ENCODE measurements at places on chromosomes 1 and 21. TPM values are rescaled to one million over a fixed set of nuclear protein-coding genes. Genes with fewer than 3 reads are reported as not detected.
A peak's percentile ranks its signal among the peaks of the same experiment; 100 is the strongest.

Gene OR2T11
- not detected for total RNA-seq

Gene TGFB2
- not detected for total RNA-seq

DNA sequence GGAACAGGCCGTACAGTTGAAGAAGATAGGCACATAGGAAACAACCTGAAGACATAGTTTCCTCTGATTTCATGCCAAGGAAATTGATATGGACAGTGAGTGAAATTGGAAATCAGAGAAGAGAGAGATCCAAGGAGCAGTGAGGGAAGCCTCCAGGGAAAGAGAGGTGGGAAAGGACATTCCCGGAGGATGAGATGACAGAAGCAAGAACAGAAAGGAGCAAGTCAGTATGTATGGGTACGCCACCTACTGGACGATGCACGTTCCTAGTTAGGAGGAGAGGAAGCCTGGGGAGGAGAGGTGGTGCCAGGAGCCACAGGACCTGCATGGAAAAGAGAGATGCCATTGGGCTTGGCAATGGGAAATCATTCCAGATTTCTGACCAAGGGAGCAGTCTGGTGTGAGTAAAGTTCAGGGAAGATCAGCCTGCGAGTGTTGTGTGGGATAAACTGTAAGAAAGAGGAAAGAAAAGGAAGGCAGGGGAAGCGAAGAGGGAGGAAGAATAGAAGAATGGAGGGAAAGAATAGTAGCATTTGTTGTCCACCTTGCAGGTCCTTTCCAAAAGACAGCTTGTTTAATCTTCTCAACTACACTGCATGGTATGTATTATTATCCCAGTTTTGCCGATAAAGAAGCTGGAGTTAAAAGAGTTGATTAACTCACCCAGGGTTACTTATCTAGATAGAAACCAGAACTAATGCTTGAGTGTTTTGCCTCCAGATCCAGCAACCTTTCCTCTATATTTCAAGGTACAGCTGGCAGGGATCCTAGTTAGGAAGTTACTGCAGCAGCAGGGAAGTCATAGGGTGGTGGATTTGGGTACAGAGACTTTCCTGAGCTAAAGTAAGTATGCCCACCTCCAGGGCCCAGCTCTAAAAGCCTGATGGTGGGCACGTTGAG lies 27.4 kb downstream of the C1orf116 start:
- ATAC-seq: no peak

- no peak for ATAC-seq
Measured at GRCh38 chr1:113278777-113279176, 111.5 kb upstream of the MAGI3 start.

GRCh38 chr1:219461981-219462400 lies 150.9 kb downstream of the ZC3H11B start:
- no peak for ATAC-seq

Gene NBPF4
- not detected for total RNA-seq

DNA sequence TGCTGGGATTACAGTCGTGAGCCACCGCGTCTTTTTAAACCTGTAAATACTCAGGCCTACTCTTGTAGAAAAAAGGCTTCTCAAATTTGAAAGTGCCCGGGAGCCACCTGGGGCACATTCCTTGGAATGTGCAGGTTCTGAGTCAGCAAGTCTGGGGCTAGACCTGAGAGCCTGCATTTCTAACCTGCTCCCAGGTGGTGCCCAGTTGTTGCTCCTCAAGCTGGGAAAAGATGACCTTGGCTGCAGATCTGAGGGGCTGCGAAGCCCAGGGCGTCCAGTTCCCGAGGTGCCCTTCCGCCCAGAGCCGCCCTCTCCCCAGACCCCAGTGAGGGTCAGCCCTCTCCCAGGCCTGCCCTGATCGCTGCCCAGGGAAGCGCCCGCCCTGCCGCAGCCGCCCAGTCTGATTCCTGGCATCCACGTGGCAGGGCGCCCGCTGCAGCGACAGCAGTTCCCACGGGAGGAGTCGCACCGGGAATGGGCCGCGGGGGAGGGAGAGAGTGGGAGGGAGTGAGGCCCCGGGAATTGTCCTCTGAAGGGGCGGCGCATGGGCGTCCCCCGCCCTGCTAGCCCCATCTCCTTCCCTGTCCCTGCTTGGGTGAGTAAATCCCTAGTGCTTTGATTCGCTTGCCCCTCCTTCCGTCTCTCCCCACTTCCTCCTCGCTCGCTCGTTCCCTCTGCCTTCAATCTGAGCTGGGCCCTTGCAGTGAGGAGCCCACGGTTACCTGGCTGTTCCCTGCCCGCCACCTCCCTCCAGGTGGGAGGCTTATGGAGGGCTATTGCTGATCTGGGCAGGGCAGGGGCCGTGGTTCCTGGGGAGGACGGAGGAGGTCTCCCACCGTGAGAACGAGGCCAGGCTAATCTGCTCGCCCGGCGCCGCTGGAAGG lies 18.8 kb upstream of the TENT5B start:
- no peak for ATAC-seq

Gene OVAAL
- total RNA-seq: not detected

DNA sequence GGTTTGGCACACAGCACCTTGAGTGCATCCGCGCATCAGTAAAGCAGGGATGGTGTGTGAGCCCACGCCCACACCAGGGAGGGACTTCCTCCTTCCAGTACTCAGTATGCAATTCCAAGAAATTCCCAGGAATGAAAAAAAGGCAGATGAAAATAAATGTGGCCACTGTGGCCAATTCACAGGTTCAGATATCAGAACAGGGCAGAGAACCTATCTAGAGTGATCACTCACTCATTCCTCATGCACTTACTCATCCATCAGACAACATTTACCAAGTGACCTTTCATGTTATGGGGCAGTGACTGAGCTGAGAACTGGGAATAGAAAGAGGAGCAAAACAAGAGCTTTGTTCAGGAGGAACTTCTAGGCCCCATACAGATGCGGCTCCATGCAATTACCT lies 113.7 kb downstream of the ZSCAN20 start:
- no peak for ATAC-seq

DNA sequence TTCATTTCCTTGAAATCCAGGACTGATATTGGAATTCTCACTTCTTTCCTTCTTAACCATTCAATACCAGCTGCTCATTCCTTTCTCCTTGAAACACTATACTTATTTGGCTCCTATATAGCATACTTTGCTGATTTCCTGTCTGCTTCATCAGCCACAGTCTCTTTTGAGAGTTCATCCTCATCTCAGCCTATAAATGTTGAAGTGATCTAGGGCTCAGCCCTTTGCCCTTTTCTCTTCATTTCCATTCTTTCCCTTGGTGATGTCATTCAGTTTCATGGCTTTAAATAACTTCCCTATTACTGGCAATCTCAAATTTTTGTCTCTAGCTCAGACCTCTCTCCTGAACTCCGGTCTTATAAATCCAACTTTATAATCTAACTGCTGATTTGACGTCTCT lies 24.1 kb upstream of the RABGAP1L start:
- ATAC-seq: no peak

Gene CYYR1
- not detected for total RNA-seq

DNA sequence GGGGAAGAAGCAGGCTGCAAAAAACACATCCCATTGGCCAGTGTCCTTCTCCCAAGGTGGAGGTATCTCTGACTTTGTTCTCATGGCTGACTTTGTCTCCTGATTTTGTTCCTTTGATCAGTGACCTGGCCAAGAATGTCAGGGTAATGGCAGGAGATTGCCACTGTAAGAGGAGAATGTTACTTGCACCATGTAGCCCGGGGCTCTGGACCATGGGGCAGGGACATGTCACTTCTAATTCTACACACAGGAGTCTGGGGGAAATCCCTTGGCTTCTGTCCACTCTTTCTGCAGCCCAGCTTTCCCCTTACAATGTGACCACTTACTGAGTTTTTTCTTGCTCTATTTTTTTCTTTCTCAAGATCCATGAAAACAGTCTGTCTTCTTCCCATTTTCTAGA lies 87.7 kb upstream of the LRRN2 start:
- ATAC-seq: no peak

- no peak for ATAC-seq
Measured at GRCh38 chr21:45132841-45133573, 58.6 kb downstream of the ADARB1 start.

DNA sequence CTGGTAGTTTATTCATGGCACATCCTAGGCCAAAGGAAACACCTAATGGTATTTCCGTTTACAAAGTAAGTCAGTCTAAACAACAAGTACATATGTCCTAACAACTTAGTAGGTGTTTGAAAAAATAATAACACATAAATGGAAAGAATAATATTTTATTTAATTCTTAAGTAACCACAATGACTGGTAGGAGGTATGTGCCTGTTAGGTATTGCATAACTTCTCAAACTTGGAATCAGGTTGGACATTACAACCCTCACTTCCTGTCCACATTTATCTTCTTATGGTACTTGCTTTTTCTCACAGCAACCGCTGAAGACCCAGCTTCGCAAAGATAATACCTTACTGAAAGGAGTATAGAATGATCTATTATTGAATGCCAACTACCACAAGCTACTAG lies 64.2 kb downstream of the VPS13D start:
- ATAC-seq: no peak

- no peak for ATAC-seq
Measured at GRCh38 chr1:172500207-172500606, 32.7 kb upstream of the SUCO start.

DNA sequence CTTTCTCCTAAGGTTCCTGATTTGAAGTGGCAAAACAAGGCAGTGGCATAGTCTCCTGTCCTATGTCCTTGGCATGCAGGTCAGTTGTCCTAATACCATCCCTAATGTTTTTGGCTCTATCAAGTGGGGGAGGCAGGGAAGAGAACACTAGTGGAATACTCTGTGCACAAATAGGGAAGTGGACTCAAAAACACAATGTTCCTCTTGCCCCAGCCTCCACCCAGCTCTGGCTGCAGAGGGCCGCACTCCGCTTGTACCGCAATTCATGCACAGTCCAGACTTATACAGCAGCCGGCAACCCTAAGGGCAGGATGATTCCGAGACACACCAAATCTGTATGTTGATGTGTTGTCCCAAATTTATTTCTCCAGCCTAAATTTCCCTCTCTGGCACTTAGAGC lies 14.5 kb downstream of the PLEKHO1 start:
- ATAC-seq: no peak

- peak; percentile 27 for ATAC-seq
Measured at GRCh38 chr1:209767096-209767495, 11.2 kb downstream of the TRAF3IP3 start.

Gene PDZK1
- not detected for total RNA-seq

- peak; percentile 52 for ATAC-seq
Measured at GRCh38 chr1:51168266-51168845, 66.3 kb downstream of the C1orf185 start.

Gene GBP6
- 0.58 TPM for total RNA-seq

Gene SYT2
- total RNA-seq: 0.05 TPM

GRCh38 chr1:225771661-225772322 lies 5.8 kb upstream of the SRP9 start:
- ATAC-seq: no peak

Measured in activated T-helper 17 cell treated with anti-CD3 and anti-CD28 coated beads, Interleukin-2, amount 50 U/mL, for 72 hours (primary cell).